Activated naive CD4-positive, alpha-beta T cell (primary cell): ENCODE measurements at places on chromosomes 7 and 10.

- DNase-seq, result no peak
Observed at GRCh38 chr7:76409537-76409936, at the start of gene SSC4D. Gene SSC4D, minus strand, starts transcription at chr7:76409697. Its CDS starts 5,258 bp downstream, at chr7:76404439.

- no peak for DNase-seq
Observed at GRCh38 chr7:118615681-118616080, 391.2 kb downstream of the ANKRD7 start.

DNA sequence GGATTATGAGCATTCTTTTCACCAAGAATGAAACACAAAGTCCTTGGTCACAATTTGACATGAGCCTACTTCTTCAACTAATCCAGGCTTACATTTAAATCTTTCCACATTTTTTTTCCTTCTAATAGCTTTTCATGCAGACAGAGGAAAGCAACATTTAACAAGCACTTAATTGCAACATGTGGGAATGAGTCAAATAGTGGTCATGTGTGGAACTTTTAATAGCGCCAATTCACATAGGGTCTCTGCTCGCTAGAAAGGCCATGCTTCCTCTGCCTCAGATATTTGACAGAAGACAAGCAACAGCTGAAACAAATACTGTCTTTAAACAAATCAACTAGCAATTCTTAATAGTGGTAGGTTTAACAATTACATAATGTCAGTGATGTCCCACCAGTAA, 285.9 kb upstream of the ETV1 start:
- no peak for DNase-seq

- no peak for DNase-seq
Observed at GRCh38 chr7:64849250-64849923, 53.7 kb upstream of the ZNF273 start.

DNA sequence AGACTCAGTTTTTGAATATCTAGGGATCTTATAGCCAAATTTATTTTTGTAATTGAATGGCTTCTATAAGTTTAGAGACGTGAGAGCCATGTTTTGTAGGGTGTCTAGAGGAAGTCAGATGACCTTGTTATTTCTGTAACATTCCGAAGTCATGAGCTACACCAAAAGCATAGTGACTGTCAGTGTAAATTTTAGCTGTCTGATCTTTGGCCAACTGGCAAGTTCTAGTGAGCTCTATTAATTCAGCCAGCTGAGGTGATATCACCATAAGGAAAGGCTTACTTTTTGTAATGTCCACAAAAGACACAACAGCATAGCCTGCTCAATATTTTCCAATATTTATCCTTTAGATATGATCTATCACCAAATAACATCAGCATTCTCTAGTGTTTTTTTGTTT, 9.9 kb upstream of the NT5C3A start:
- no peak for DNase-seq

GRCh38 chr7:114392686-114393085, 21.9 kb upstream of the FOXP2 start:
- no peak for DNase-seq

- no peak for DNase-seq
Observed at GRCh38 chr10:120735773-120736371, 115.3 kb upstream of the WDR11 start.

DNA sequence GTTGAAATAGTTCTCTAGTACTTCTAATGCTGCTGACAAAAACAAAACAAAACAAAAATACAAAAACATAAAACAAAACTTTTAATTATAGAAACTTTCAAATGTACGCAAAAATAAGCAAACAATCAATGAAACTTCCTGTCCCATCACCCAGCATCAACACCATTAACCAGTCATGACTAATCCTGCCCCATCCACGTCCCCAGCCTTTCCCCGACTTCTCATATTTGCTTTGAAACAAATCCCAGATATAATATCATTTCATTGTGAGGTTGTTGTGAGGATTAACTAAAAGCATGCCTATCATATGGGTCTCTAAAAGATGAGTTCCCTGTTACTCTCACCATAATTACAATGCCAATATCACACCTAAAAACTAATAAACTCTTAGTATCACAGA, 55.7 kb downstream of the CSTF2T start:
- DNase-seq, result no peak

- DNase-seq, result no peak
Observed at GRCh38 chr7:145265180-145265579, 429.3 kb upstream of the TPK1 start.
